ENCODE measurements at places on chromosomes 3 and 15. TPM values are rescaled to one million over a fixed set of nuclear protein-coding genes. Genes with fewer than 3 reads are reported as not detected.

- DNase-seq = no peak
These were observed 3.6 kb upstream of the DPH6 start for GRCh38 chr15:35549567-35549966.

DNA sequence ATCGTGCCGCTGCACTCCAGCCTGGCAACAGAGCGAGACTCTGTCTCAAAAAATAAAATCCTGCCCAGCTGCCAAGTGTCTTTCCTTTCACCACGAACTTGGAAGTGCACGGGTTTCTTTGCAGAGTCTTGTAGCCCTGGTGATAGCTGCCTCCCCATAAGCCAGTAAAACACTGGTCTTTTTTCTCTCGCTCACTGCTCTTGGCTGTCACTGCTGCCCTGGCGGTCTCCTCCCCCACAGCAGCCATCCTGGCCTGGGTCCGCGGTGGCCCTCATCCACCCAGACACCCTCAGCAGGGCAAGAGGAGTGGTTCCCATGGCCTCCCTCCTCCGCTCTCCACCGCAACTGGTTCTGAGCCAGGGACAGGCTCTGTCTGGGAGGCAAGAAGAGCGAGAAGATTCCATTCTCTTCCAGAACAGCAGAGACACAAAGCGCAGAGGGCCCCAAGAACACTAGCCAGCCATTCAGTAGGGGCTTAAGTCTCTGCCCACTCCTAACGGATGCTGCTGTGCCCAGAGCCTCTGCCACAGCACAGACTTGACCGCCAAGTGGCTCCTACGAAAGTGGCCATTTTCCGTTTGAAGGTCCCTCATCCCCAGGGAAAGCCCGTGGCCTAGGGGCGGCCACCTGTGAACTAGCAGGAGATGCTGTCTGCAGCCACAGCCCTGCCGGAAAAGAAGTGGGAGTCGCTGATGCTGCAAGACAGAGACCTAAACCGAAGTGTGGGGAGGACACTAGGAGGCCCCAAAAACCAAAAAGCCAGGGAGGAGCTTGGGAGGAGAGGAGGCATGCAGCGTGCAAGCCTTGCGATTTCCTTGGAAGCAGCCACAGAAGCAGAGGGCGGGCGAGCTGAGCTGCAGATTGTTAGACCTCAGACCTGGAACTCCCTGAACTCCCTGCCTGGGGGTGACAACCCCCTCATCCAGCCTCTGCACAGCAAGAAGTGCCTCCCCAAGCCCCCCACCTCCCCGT is 44.1 kb downstream of the KLHL25 start:
- peak; percentile 26 for DNase-seq

DNA sequence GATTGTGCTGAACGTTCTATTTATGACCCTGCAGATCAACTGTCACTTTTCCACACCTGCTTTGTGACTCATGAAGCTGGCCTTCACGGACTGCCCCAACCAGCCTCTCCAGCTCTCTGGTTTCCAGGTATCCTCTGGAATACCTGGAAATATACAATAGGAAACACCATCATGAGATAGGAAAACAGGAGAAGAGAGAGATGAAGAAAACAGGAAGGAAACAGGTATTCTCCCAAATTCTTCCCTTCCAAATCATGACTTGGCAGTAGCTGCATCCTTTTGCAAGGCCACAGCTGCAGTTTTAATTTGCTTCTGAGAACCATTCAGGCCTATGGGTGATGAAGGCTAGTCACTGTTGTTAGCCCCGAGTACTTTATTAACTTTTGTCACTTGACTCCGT is 909.1 kb downstream of the EPHA3 start:
- no peak for DNase-seq

DNA sequence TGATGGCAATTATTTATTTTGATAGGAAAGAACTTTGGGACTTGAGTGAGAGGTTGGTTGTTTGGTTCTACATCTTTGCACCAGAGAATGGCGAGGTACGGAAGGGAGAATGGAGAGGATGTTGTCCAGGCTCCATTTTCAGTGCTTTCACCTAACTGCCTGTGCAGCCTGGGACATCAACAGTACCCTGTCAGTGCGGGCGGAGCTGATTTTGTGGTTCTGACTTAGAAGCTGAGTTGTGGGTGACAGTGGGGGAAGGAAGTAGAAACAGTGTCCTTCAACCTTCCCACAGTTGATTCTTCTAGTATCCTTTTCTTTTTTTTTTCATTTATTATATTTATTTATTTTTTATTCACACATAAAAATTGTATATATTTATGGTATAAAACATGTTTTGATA is 95.3 kb downstream of the TIGIT start:
- peak; percentile 27 for DNase-seq

- no peak for DNase-seq
These were observed 188.9 kb upstream of the MEIS2 start for GRCh38 chr15:37289109-37289765.

DNA sequence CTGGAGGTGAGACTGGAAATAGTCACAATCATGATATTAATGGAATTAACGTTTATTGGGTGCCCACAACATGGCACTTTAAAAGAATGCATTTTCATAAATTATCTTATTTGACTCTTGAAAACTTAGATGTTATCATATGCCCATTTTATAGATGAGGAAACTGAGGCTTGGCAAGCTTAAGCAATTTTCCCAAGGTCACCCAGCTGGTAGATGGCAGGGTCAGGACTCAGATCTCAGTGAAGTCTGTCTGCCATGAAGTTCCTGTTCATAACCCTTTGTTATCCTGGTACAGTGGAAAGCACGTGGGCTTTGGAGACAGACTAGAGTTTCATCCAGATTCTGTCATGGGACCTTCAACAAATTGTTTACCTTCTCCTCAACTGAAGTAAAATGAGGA is 174.6 kb upstream of the NR2E3 start:
- no peak for DNase-seq

- DNase-seq = no peak
These were observed 11.9 kb downstream of the MCM2 start for GRCh38 chr3:127610105-127610504.

- DNase-seq = no peak
These were observed 13.9 kb downstream of the OXSM start for GRCh38 chr3:25803833-25804232.

- DNase-seq = no peak
These were observed 527.5 kb downstream of the NAALADL2 start for GRCh38 chr3:175386630-175387029.

- no peak for DNase-seq
These were observed 6.2 kb downstream of the TMEM40 start for GRCh38 chr3:12752809-12753208.

Gene PLA1A
- not detected for total RNA-seq

Gene C3orf85
- not detected for total RNA-seq

Gene ADIPOQ
- total RNA-seq = not detected

Data from activated naive CD8-positive, alpha-beta T cell treated with anti-CD3 and anti-CD28 coated beads, Interleukin-2, amount 10 ng/mL, durations not matched to agents 7 days and 5 days (primary cell).